ENCODE measurements at places on chromosomes 5 and 9.
A peak's percentile ranks its signal among the peaks of the same experiment; 100 is the strongest.

GRCh38 chr5:6631441-6631840 lies 1.4 kb downstream of the NSUN2 start:
- DNase-seq: no peak

DNA sequence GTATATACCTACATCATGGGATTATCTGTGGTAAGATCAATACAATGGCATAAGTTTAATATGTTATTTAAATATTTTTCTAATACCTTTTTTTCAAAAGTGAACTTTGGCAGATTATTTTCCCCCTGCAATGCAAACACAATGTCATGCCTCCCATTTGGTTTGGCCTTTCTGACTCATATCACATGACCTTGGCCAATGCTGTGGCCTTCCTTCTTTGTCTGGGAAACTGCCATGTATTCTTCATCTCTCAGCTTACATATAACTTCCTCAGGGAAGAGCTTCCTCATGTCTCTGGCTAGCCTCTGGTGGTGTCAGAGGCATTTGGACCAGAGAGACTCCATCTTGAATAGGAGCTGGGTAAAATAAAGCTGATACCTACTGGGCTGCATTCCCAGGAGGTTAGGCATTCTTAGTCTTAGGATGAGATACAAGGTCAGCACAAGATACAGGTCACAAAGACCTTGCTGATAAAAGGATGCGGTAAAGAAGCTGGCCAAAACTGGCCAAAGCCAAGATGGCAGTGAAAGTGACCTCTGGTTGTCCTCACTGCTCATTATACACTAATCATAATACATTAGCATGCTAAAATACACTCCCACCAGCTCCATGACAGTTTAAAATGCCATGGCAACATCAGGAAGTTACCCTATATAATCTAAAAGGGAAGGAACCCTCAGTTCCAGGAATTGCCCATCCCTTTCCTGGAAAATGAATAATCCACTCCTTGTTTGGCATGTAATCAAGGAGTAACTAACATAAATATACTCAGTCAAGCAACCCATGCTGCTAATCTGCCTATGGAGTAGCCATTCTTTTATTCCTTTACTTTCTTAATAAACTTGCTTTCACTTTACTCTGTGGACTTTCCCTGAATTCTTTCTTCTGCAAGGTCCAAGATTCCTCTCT lies 76.0 kb downstream of the C9orf153 start:
- DNase-seq: peak; percentile 29

DNA sequence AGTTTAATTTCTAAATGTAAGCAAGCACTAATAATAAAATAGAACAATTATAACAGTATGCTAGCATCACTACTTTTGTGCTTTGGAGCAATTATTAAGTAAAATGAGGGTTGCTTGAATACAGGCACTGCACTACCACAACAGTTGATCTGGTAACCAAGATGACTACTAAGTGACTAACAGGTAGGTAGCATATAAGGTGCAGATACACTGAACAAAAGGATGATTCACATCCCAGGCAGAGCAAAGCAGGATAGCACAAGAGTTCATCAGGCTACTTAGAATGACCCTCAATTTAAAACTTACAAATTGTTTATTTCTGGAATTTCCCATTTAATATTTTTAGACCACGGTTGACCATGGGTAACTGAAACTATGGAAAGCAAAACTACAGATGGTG lies 48.0 kb upstream of the RGS7BP start:
- no peak for DNase-seq

- no peak for DNase-seq
These were observed 192.3 kb downstream of the DEPDC1B start for GRCh38 chr5:60507687-60508086.

- DNase-seq: no peak
These were observed 975 bp downstream of the TPRN start for GRCh38 chr9:137199411-137200121.

GRCh38 chr5:150598821-150599273 lies 41.6 kb upstream of the SYNPO start:
- DNase-seq: no peak

DNA sequence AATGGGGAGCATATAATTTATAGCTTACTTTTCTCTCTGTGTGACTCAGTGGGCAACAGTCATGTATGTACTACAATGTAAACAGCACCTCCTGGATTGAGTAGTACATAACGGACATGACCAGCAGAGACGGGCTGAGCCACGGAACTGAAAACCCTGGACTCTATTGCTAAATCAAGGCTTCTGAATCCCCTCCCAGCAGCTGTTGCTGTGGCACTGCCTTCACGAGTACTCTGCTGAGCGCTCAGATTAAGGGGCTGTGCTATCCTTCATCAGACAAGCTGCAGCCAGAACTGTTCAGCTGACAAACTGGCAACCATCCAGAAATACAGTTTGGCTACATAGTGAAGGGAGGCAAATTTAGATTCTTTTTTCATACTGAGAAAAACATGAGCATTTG lies 131.3 kb upstream of the CCDC180 start:
- no peak for DNase-seq

- no peak for DNase-seq
These were observed 49.1 kb upstream of the CDH6 start for GRCh38 chr5:31144364-31144763.

DNA sequence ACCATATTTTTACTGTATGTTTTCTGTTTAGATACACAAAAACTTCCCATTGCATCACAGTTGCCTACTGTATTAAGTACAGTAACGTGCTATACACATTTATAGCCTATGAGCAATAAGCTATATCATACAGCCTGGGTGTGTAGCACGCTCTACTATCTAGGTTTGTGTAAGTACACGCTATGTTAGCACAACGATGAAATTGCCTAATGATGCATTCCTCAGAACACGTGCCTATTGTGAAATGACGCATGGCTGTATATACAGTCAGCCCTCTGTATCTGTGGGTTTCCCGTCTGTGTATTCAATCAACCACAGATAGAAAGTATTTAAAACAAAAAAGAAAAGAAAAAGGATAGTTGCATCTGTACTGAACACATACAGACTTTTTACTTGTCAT lies 64.2 kb downstream of the SGCD start:
- DNase-seq: no peak
